Uterus (tissue), 4 donors: ENCODE measurements at places on chromosomes 1 and 21. TPM values are rescaled to one million over a fixed set of nuclear protein-coding genes. Genes with fewer than 3 reads are reported as not detected.

DNA sequence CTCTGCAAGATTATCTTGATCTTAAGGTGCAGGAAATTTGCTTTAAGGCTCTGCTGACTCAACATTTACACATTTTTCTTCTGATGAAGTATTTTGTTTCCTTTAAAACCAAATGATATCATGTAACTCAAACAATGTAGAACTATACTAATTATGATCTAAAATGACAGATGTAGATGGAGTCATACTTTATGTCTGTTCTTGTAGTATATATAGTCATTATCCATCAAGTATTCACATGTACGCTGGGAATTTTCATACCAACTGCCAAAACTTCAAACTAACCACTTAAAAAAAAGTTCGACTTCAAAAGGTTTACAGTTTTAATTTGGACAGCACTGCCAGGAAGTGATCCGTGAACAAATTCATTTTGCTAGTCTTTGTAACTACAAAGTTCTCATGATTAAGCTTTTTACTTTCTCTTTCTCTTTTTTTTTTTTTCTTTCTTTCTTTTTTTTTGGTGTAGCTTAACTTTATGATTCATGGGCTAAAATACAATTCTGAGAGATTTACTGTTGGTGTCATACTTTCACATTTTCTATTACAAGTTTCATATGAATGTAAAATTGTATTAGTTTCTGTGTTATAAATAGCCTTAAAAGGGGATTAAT, 509.0 kb upstream of the CXADR start:
- DNase-seq, result no peak
- no peaks in the 10 kb centered on the region for H3K4me1 ChIP-seq
- no peaks in the 10 kb centered on the region for H3K27me3 ChIP-seq
- no peaks in the 10 kb centered on the region for H3K36me3 ChIP-seq
- no peak overlapping the region for H3K4me3 ChIP-seq
- H3K27ac ChIP-seq, result peak overlapping the region; percentile 51

GRCh38 chr21:22476726-22477646, 1478.8 kb downstream of the NCAM2 start:
- no peak for DNase-seq
- no peak overlapping the region for H3K27ac ChIP-seq
- no peaks in the 10 kb centered on the region for H3K27me3 ChIP-seq
- no peaks in the 10 kb centered on the region for H3K4me1 ChIP-seq

DNA sequence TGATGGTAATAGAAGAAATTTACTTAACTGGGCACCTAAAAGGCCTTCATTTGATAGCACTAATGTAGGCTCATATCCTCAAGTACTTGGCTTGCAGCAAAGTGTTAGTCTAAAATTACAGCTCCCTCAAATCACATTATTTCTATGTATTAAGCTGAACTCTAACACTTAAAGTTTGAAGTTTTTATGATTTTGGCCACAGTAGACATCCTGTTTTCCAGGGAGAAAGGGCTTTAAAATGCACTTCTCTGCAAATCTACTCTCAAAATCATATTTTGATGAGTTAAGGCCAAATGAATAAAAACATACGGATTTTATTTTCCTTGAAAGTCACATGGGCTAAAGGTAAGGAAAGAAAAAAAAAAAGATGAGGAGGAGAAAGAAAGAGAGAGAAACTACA, 575.5 kb downstream of the PLPP3 start:
- H3K27ac ChIP-seq, result no peak overlapping the region
- no peak overlapping the region for H3K4me3 ChIP-seq
- no peak for DNase-seq
- H3K36me3 ChIP-seq, result no peaks in the 10 kb centered on the region
- no peaks in the 10 kb centered on the region for H3K4me1 ChIP-seq
- H3K27me3 ChIP-seq, result no peaks in the 10 kb centered on the region

Gene NUP210L
- total RNA-seq, result 0.21 TPM

DNA sequence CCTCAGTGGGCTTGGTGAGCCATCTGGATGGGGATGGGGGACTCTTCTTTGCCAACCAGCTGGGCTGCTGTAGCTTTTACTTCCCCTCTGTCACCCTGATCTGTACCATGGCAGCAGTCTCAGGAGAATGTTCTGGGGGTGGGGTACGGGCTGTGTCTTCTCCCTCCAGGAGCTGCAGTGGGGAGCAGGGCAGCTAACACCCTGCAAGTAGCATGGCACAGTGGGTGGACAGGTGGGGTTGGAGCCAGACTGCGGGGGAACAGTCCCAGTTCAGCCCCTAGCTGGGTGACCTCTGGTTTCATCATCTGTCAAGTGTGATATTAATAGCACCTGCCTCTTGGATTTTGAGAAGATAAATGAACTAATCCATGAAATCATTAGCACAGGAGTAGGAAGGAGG, 3.1 kb downstream of the NFASC start:
- no peaks in the 10 kb centered on the region for H3K27me3 ChIP-seq
- no peaks in the 10 kb centered on the region for H3K36me3 ChIP-seq
- no peak overlapping the region for H3K4me3 ChIP-seq
- H3K4me1 ChIP-seq, result no peaks in the 10 kb centered on the region

DNA sequence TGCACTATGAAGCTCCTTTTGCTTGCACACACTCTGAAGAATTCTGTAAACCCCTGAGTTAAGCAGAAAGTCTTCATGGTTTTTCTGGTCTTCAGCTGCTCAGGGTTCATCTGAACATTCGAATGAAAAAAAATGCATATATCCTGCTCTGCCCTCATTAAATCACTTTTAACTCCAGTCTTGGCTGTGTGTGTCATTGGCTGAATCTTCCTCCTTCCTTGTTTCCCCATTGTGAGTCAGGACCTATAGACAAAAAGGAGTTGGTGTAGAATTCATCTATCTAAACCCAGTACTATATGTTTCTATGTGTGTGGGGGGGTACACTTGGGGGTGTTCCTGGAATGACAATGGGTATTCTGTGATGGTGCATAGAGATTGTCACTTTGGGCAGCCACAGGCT, 6.6 kb upstream of the SPRR1B start:
- DNase-seq, result no peak
- H3K36me3 ChIP-seq, result no peaks in the 10 kb centered on the region
- no peak overlapping the region for H3K27ac ChIP-seq
- H3K4me3 ChIP-seq, result no peak overlapping the region
- no peaks in the 10 kb centered on the region for H3K27me3 ChIP-seq

- DNase-seq, result no peak
- H3K27ac ChIP-seq, result no peak overlapping the region
- no peaks in the 10 kb centered on the region for H3K4me1 ChIP-seq
- no peak overlapping the region for H3K4me3 ChIP-seq
- H3K36me3 ChIP-seq, result no peaks in the 10 kb centered on the region
- H3K27me3 ChIP-seq, result peaks cover 11% of the 10 kb centered on the region
Observed at GRCh38 chr1:90841473-90841872, 124.4 kb upstream of the BARHL2 start.
